ENCODE measurements at places on chromosomes 13 and 19.

DNA sequence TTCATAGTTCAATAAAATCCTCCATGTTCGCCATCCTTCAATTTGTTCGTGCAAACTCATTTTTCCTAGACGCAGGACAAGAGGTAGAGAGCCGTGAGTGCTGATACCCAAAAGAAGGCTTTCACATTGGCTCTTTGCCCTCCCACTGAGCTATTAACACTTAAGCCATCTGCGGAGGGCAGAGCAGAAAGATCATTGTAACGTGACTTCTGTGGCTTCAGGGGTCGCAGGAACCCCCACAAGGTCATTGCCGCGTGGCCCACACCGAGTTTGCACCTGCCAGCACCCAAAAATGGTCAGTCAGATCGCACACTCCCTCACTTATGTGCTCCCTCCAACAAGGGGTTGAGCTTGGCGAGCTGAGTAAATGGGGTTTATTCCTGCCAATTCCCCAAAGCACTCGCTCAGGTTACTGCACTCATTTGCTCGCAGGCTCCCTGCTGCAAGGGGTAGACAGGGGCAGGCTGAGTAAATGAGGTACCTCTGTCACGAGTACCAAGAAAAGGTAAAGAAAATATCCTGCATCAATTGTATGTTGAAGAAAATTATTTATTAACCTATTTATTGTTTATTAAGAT lies 144.1 kb downstream of the PRR20E start:
- no peak for DNase-seq

DNA sequence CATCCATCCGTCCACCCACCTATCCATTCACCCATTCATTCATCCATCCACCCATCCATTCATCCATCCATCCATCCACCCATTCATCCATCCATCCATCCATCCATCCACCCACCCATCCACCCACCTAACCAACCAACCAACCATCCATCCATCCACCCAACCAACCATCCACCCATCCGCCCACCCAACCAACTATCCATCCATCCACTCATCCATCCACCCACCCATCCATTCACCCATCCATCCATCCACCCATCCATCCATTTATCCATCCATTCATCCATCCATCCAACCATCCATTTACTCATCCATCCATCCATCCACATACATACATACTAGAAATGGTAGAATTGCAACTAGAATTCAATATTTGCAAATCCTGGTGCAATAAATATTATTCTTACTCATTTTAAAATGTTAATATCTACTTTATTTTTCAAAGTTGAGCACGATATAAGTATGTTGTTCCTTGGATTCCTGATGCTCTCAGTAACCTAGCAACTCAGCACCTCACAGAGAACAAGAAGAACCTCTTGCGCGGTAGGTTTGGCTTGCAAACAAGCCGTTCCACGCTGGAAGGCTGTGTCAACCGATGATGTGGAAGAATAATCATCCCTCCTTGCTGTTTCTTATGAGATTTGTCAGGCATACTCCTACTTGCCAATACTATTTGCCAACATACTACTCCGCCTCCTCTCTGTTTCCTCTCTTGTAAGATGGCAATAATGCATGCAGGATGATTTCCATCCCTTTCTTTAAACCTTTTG lies 111.7 kb downstream of the GNG7 start:
- no peak for DNase-seq

- no peak for DNase-seq
Observed at GRCh38 chr13:59266478-59267063, 897.2 kb downstream of the DIAPH3 start.

DNA sequence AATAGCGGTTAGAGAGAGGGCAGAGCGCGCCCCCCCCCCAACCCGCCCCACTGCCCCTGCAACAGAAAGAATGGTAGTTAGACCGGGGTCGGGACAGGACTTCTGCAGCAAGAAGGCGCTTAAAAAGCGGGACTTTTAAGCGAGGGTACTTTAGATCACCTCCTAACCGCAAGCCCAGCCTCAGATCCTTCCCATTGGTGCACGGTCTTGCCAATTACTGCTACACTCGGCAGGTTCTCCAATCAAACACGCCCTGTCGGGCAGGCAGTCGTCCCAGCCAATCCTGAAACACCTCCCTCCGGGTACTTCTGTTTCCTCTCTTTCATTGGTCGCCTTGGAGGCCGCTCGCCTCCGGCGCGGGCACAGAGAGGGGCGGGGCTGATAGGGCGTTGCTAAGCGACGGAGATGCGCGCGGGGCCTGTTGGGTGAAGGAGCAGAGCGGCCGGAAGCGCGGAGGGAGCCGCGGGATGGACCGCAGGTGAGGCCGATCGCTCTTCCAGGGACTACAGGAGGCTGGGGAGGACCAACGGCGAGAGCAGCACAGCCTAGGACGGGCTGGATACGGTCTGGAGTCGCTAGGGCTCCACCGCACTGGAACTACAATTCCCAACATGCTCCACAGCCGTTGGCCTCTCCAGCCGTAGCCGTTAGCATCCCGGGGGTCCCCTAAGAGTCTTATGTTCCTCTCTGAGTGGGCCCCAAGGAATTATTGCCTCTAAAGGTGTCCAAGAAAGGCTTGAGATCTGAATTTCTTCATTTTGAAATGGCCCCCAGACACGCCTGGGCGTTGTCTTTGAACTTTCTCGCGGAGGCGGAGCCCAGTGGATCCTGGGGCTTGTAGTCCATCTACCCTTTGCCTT lies at the start of gene PROSER3:
Gene PROSER3 (plus strand): TSS at position 428 of the 860 bp plus-strand sequence. CDS start 40 bp downstream, at position 468.
- DNase-seq, result peak; percentile 95

GRCh38 chr19:17281391-17282304 lies at the start of gene ANKLE1:
ANKLE1 (plus strand) TSS chr19:17281901; CDS start chr19:17281921, 20 bp downstream.
- no peak for DNase-seq

GRCh38 chr13:110377178-110377825 lies 70.2 kb downstream of the COL4A2 start:
- DNase-seq, result no peak

DNA sequence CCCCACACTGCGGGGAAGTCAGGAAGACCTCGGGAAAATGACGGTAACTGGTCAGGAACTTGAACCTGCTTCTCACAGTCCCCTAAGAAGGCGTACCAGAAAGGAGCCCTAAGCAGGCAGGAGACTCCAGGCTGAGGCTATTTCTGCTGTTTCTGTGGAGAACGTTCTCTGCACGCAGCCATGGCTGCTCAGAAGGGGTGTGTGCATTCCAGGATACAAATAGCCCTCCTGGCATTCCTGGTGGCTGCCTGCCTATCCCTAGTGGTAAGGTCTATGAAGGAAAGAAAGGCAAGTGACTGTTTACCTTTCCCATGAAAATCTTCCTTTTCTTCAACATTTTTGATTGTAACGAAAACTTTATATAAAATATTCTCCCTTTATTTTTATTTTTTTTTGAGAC lies 2.5 kb downstream of the SGCG start:
- DNase-seq, result no peak

- DNase-seq, result no peak
Observed at GRCh38 chr19:54207983-54208783, 7.5 kb downstream of the RPS9 start.

DNA sequence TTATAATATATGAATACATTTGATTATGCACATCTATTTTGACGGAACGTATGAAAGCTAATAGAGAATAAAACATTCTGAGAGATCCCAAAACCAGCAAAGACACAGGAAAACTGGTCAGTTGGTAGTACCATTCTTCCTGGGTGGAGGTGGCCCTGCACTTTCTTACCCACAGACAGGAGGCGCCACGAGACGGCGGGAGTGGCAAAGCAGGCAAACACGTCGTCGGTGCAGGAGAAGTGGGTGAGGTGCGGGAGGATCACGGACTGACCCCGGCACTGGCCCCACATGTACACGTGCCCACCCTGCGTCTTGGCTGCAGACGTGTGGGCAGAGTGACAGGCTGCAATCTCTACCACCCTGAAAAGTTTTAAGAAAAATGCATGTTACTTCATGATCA lies 36.1 kb downstream of the RCBTB1 start:
- DNase-seq, result no peak

DNA sequence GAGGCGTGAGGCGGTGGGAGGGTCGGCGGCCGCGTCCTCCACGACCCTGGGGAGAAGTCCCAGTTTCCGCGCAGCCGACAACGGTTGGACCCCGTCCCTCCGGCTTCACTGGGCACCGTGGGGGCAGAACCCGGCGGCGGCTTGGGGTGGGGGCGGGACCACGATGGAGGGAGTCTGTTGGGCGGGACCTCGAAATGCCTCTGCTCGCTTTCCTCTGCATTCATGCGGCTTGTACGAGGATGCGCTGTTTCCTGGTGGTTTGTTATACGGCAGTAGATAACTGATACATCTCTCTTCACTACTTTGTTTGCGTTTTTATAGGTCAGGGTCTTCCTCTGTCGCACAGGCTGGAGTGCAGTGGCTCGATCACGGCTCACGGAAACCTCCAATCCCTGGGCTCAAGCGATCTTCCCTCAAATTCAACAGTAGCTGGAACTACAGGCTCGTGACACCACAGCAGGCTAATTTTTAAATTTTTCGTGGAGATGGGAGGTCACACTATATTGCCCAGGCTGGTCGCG lies 24.6 kb upstream of the ZNF846 start:
- DNase-seq, result peak; percentile 59

DNA sequence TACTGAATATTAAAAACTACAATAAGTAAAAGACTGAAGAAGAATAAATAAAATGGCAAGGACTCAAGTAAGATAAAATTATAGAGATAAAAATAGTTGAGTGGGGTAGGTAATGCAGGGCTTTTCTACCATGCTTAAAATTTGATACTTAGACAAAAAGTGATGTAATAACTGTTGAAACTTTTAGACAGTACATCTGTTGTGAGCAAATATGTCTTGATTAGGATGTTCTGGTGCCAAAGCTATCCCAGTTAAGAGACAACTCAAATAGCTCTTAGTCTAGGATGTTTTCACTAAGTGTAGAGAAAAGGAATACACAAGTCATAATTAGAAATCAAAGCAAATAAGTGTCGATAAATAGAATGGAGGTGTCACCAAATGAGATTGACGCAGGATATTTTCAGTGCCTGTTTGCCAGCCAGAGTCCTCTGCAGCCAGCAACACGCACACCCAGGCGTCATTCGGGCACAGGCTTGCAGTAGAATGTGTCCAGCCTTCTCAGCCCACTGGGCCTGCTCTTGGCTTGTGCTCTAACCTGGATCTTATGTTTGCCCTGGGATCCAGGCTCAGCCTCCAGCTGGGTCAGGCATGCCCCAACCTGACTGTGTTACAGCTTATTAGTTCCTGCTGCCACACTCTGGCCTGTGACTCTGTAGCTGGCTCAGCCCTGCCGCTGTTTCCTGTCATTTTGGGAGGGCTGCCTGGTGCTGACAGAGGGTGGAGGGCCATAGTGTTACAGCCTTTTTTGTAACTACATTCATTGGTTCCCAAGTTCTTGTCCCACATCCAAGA lies 766.2 kb downstream of the PCDH17 start:
- DNase-seq, result no peak

DNA sequence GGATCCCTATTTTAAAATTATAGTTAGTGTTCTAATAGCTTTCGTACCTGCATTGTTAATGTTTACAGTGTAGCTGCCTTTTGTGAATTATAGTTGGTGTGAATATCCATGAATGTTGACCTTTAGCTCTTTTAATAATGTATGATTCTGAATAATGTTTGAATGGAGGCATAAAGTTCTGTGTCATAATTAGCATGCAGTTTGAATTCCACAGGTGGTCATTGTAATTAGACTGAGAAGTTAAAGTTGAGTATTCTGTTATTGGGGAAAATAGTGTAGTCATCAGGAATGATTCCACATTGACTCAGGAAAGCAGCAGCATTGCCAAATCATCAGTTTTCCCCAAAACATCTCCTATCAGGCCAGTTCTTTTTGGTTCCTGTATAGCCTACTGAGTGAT lies 12.1 kb downstream of the GPR18 start:
- no peak for DNase-seq

DNA sequence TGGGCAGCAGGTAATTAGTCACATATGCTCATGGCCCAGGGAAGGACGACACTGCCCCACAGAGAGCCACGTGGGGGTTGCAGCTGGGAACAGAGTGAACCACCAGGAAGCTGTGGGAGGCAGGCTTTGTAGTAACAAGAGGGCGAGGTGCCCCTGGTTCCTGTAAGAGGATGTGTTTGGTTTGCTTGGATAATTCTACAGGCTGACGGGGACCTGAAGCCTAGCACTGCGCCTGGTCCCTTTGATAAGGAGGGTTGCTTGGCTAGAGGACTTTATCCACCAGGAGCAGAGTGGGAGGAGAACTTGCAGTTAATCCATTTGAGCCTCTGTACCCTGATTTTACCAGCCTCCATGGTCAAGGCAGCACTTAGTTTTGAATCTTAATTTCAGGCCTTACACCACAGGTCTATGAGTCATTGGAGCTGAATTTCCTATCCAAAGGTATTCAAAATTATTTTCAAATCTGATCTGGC lies 67.4 kb upstream of the CLDN10 start:
- DNase-seq, result no peak

GRCh38 chr19:13996928-13997630 lies 9.0 kb downstream of the RFX1 start:
- no peak for DNase-seq

- no peak for DNase-seq
Observed at GRCh38 chr13:44040818-44041100, 161.1 kb downstream of the LACC1 start.

- DNase-seq, result no peak
Observed at GRCh38 chr19:39203372-39204341, at the start of gene SYCN. SYCN (minus strand) TSS chr19:39204263; CDS start chr19:39204254, 9 bp downstream.

DNA sequence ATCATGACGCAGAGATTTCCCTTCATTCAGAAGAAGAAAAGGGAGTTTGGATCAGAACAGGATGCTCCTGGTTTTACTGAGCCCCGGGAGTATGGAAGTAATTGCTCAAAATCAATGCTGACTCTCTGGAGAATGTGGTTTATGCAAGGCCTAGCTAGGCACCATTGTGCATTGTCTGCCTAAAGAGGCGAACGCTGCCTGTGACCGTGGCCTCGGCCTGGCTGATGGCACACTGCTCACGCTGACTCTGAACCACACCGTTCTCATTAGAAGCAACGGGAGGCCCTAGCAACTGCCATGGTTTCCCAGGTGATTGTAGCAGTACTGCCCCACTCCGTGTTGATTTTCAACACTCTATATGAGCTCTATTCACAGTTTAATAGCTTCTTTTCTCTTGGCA lies 41.7 kb upstream of the UBL3 start:
- no peak for DNase-seq

DNA sequence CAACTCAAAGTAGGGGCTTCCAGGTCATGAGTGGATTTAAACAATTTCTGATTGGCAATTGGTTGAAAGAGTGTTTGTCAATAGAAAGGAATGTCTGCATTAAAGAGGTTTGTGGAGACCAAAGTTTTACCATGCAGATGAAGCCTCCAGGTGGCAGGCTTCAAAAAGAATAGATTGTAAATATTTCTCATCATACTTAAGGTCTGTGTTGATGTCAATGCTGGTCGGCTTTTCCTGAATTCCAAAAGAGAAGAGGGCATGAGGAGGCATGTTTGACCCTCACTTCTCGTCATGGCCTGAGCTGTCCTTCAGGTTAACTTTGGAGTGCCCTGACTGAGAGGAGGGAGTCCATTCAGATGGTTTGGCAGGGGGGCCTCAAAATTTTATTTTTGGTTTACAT lies 125.4 kb upstream of the RFC3 start:
- DNase-seq, result no peak

- DNase-seq, result no peak
Observed at GRCh38 chr19:32104153-32104849, 241.1 kb upstream of the ZNF507 start.

- DNase-seq, result no peak
Observed at GRCh38 chr13:105518086-105518485, 1017.4 kb downstream of the EFNB2 start.

GRCh38 chr13:30120133-30120822 lies 187.1 kb downstream of the KATNAL1 start:
- no peak for DNase-seq

GRCh38 chr19:10936661-10937084 lies 8.1 kb downstream of the TIMM29 start:
- no peak for DNase-seq

Data from activated T-cell treated with anti-CD3 and anti-CD28 coated beads, Interleukin-2, amount 50 U/mL, for 4 hours (primary cell).